NT2/D1 (cell line): ENCODE measurements at places on chromosomes 13 and 19.

DNA sequence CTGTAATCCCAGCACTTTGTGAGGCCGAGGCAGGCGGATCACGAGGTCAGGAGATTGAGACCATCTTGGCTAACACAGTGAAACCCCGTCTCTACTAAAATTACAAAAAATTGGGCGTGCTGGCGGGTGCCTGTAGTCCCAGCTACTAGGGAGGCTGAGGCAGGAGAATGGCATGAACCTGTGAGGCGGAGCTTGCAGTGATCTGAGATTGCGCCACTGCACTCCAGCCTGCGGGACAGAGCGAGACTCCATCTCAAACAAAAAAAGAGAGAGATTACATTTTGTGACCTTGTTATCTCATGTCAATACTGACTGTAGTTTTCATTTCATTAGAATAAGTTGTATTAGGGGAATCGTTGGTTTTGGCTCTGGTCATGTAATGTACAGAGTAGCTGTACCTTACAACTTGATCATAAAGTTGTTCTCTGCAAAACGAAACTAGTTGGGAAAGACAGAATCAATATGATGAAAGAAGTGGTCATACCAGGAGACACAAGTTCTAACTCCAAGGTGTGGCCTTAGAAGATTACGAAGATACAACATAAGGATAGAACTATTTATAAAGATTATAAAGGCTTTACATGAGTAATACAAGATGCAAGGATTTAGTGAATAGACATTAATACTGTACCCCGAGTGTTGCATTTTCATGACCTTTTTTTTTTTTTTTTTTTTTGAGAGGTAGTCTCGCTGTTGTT, 15.3 kb downstream of the TMEM38A start:
- no peak for DNase-seq

GRCh38 chr13:57682128-57682716, 50.7 kb downstream of the PCDH17 start:
- no peak for DNase-seq

GRCh38 chr19:58563034-58563573, 4.7 kb upstream of the UBE2M start:
- no peak for DNase-seq

- no peak for DNase-seq
Measured at GRCh38 chr13:40401911-40402776, 264.3 kb downstream of the FOXO1 start.

DNA sequence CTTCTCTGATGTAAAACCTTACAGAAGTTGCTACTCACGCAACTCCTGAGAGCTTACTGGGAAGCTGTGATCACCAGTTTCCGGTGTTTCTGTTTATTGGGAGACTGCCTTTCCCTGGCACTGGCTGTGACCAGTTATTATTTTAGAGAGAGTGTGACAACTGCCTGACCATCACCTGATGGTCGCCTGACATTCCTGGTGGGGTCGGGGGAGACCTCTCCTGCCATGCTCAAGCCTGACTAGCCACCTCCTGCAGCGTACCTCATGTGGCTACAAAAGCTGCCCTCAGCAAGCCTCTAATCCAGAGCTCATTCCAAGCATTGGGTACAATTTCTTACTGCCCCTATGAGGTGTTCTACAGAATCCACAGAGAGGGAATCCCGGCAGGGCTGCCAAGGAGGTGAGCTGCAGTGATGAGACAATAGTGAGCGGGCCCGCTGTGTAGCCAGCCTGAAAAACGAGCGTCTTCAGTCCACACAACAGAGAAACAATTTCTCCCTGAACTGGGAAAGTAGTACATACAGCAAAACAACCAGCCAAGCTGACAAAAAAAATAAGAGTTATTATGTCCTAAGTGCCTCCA, 28.7 kb downstream of the GJA3 start:
- DNase-seq: no peak

DNA sequence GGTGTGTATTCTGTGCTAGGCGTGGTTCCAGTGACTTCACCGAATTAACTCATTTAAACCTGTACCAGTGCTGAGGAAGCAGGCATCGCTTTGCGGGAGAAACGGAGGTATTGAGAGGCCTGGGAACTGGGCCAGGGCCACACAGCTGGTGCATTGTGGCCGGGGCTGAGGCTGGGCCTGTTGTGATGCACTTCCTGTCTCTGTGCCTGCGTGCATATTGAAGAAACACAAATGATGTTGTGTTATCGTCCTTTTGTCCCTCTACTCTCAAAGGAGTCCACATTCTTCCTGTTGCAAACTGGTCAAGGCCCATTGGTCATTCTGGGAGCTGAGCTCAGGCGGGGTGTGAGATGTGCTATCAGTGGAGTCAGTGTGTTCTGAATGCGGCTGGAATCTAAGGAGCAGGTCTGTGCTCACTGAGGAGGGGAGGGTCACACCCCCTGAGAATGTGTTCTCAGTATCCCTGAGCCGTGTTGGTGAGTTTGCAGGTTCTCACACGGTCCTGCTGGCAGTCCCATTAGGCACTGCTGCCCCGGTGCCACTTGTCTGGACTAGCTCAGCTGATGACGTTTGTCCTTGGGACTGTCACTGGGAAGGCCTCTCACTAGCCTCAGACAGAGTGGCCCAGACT, 62.1 kb downstream of the ARHGEF7 start:
- no peak for DNase-seq

DNA sequence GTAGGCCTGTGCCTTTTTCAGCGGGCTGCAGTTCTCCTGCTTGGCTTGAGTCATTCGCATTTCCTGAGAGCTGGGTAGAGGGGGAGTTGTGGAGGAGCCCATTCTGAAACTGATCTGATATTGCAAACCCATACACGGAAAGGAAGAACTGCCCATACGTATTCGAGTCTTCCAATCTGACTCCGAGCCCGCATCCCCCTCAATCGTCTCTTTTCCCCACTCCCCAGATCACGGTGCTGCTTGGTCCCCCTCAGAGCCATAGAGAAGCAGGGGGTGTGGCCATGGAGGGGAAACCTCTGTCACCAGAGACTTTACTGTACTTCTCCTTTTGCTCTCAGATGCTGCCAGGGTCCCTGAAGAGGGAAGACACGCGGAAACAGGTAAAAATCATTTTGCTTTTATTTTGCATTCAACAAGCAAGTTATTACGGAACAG, at the start of gene CD22:
Gene CD22, plus strand, starts transcription at position 337 of the 435 bp plus-strand sequence. CDS start 2,854 bp downstream, outside the sequence.
- no peak for DNase-seq

DNA sequence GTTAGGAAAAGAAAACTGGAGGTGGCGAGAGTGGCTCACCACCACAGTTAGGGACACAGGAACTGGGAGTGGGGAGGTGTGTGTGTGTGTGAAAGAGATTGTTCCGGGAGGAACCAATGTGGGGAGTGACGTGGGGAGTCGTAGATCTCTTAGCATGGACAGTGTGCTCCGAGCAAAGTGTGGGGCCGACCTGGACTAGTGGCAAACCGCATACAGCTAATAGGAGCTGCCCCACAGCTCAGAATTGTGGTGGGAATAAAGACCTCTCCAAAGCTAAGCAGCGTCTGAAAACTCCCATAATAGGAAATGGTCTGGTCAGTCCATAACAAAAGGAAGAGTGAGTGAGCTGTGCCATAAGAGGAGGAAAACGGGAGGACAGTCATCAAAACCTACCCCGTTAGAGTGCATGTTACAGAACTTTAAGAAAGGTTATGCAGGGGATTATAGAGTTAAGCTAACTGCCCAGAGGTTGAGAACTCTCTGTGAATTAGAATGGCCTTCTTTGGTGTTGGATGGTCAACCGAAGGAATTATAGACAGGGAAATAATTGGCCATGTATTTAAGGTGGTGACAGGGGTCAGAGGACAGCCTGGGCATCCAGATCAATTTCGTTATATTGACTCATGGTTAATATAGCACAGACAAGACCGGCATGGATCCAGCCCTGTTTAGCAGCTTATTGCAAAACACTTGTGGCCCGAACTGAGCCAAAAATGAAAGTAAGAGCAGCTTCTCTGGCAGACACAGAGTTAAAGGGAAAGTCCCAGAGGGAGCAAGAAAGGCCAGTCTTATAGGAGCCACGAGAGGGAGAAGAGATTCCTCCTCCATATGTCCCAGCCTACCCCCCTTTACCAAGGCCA, 8.9 kb upstream of the SLC15A1 start:
- no peak for DNase-seq

- DNase-seq: no peak
Measured at GRCh38 chr19:28284389-28284788, 928.6 kb downstream of the UQCRFS1 start.

DNA sequence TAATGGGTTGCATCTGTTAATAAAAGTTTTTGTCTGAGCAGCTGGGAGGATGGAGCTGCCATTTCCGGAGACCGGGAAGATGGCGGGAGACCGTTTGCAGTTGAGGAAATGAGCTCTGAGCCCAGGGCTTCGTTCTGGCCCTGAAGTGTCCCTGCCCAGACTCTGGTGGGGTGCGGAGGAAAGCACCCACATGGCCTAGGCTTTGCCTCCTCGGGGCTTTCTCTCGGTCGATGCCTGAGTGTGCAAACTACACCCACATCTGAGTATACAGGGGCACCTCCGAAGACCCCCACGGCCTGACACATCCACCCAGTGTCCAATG, 15.6 kb upstream of the NANOS3 start:
- no peak for DNase-seq

GRCh38 chr19:37353968-37354367, 16.9 kb upstream of the ZNF527 start:
- DNase-seq: no peak

DNA sequence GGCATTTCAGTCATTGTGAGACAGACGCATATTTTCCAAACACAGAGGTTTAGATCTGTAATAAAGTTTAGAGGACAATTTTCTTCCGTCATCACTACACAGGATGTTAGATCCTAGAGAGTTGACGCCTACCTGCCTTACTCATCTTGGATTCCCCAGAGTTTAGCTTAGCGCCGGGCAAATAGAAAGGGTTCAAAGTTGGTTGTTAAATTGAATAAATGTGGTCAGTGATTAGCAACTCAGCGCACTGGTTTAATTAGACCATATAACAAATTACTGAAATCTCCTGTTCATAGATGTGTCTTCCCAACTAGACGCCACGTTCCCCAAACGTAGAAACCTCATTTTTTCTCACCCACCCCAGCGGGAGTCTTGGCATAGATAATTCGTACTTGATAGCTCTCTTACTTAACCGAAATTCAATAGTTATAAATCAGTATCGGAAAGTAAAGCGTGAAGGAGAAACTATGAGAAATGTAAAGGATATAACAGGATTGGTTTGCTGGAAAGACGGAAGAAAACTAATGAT, 726 bp upstream of the UFM1 start:
- DNase-seq: no peak

GRCh38 chr13:107803822-107804495, 411.4 kb downstream of the LIG4 start:
- DNase-seq: no peak

- no peak for DNase-seq
Measured at GRCh38 chr13:30735872-30736175, 481 bp downstream of the ALOX5AP start.

DNA sequence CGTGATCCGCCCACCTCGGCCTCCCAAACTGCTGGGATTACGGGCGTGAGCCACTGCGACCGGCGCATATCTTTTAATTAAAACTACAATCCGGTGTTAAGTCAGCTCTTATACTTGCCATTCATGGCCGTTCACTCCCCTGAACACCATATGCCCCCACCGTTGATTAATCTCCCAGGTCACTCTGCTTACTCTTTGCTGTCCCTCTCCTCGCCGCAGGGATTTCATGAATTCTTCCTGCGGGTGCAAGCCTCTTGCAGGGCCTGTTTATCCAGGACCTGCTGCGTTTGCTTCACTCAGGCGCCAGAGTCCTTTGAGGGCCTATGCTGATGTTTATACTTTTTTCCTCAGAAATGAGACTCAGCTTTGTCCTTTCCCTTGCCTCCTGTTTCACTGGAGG, 996 bp downstream of the ERVV-2 start:
- no peak for DNase-seq

DNA sequence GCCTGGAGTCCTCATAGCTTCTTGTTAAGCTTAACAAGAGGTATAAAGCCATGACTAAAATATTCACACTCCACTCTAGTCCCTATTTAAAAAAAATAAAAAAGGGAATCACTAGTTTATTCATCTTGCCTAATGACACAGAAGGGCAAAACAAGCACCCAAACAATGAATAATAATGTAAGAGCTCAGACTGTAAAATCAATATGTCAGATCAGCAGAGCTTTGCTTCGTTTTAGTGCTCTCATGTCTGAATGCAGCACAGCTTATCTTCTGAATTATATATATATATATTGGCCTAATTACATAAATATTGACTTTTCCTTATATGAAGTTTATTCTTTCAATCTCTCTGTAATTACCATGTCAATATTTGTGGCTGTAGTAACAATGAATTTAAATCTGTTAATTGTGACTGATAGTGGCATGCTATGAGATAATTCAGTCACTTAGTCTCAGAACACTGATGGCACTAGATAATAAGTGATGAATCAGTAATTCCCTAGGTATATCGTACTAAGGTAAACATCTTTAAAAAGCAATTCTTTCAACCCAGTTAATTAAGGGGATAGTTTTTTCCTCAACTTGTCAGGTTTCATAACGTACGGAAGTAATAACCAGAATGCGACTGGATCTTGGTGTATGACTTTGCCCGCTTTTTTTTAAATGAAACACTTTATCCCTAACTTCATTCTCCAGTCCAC, 361.9 kb upstream of the GPC6 start:
- no peak for DNase-seq

GRCh38 chr19:38698225-38699026, 45.8 kb downstream of the CAPN12 start:
- DNase-seq: no peak

- no peak for DNase-seq
Measured at GRCh38 chr19:18284712-18285360, 3.4 kb upstream of the JUND start.

GRCh38 chr19:18203408-18203862, 407 bp downstream of the RAB3A start:
- no peak for DNase-seq

- no peak for DNase-seq
Measured at GRCh38 chr19:2329501-2329916, 1.0 kb downstream of the SPPL2B start.

- no peak for DNase-seq
Measured at GRCh38 chr13:76937281-76937820, 11.0 kb upstream of the ACOD1 start.

DNA sequence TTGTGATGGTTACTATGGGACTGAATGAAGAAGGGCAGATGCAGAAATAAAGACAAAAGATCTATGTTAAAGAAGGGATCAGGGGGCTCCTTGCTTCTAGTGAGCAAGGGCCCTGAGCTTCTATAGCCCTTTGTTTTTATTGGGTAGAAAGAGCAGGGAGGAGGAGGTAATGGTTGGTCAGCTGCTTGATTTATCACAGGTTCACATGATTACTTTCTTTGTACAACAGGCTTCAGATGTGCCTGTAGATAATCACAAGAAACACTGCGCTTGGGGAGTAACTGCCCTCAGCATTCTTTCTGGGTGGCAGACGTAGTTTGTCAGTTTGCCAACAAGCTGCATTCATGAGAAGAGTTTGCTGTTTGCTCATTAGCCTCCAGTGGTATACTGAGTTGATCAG, 4.8 kb upstream of the ZNF439 start:
- DNase-seq: no peak

DNA sequence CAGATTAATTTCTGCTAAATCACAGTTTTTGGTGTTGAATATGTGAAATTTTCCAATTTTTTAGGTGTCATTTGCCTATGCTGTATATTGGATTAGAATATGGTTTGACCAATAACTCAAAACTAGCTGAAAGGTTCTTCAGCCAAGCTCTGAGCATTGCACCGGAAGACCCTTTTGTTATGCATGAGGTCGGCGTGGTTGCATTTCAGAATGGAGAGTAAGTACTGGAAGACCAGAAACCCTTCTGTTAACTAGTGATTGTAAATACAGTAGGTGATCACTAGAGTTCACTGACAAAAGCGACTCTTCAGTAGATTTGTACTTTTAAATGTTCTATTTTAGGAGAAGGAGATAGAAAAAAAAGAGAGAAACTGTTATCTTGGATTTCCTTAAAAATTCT, 22.3 kb downstream of the CDC16 start:
- no peak for DNase-seq

GRCh38 chr19:1424192-1424955, 13.8 kb upstream of the RPS15 start:
- DNase-seq: no peak
